ENCODE measurements at places on chromosomes 13 and 19.

DNA sequence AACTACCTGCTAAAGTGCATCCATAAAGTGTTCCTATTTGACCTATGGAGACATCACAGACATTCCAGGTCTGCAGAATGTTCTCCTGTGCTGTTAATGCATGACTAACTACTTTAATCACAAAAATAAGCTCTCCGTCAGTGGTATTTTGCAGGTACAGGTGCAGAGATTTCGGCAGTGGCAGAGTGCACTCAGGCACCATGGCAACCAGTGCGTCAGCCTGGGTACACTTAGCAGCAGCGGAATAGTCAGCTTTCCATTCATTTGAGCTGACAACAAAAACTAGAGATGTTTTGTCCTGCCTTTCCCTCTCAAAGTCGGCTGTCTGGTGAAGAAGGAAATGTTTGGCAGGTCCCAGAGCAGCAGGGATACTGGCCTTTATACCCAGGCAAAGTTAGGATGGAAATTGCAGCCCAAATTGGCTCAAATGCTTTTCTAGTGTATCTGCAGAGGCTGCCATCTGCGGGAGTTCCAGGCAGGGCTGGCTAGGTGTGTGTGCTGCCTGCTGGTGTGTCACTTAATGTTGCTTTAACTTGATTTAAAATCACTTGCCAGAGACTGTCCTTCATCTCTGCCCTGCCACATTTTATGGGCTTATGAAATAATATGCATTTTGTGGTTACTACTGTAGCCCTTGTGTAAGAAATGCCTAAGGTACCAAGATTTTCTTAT, 195.8 kb downstream of the RAP2A start:
- no peak for DNase-seq

- DNase-seq = no peak
Observed at GRCh38 chr19:15841875-15842569, 26.6 kb upstream of the OR10H1 start.

DNA sequence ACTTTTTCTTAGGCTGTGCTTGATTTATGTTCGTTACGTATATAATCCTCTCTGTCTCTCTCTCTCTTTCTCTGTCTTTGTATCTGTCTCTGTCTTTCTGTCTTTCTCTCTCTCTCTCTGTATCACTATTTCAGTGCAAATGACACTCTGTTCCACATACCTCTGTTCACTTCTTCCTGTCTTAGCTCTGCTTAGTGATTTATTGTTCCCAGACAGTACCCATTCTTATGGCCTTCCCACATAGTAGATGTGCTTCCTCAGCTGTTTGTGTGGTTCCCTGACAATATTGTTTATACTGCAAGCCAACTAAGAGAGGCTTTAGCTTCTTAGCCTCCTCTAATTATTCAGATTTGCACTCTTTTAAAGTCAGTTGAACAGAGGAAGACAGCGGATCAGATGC, 1244.2 kb downstream of the DIAPH3 start:
- DNase-seq = no peak

DNA sequence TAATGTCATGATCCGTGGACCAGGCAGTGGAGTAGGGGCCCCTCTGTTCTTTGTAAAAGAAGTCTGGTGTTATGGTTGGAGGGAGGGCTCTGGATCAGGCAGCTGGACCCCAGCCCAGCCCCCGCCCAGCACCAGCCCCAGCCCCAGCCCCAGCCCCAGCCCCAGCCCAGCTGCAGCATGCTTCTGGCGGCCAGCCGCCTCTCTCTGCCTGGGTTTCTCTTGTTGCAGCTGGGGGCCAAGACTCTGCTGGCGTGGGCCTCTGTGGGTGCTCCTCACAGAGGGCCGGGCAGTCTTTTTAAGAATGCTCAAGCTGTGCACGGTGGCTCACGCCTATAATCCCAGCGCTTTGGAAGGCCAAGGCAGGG, 17.9 kb downstream of the DOT1L start:
- DNase-seq = no peak

- DNase-seq = no peak
Observed at GRCh38 chr13:40798380-40798779, 9.0 kb downstream of the SLC25A15 start.

- DNase-seq = no peak
Observed at GRCh38 chr13:44333950-44334655, 39.5 kb upstream of the SERP2 start.

DNA sequence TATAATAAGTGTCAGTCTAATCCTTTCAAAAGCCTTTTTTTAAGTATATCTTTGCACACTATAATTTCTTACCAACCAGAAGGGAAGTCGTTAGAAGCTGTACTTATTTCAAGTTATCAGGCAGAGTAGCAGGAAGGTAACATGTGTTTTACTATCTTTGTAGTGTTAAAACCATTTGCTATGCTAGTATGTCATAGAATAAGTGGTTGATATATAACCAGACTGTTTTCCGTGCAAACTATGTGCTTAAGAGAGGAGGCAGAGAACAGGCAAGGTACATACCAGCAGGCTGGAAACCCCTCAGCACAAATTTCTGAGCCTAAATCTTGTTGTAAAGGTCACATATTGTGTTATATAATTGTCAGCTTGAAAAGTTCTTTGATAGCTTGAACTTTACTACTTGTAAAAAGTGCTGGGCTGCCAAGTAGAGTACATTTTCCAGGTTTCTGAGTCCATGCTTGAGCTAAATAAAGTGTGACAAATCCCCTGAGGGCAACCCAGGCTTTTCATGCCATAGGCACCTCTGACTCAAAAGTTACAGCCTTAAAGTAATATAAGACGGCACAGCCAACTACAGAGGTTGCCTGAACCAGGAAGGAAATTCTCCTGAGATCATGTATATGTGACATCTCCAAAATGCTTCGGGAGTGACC, 1297.4 kb downstream of the PCDH9 start:
- DNase-seq = no peak

- DNase-seq = no peak
Observed at GRCh38 chr19:6250909-6251308, 28.9 kb downstream of the MLLT1 start.

DNA sequence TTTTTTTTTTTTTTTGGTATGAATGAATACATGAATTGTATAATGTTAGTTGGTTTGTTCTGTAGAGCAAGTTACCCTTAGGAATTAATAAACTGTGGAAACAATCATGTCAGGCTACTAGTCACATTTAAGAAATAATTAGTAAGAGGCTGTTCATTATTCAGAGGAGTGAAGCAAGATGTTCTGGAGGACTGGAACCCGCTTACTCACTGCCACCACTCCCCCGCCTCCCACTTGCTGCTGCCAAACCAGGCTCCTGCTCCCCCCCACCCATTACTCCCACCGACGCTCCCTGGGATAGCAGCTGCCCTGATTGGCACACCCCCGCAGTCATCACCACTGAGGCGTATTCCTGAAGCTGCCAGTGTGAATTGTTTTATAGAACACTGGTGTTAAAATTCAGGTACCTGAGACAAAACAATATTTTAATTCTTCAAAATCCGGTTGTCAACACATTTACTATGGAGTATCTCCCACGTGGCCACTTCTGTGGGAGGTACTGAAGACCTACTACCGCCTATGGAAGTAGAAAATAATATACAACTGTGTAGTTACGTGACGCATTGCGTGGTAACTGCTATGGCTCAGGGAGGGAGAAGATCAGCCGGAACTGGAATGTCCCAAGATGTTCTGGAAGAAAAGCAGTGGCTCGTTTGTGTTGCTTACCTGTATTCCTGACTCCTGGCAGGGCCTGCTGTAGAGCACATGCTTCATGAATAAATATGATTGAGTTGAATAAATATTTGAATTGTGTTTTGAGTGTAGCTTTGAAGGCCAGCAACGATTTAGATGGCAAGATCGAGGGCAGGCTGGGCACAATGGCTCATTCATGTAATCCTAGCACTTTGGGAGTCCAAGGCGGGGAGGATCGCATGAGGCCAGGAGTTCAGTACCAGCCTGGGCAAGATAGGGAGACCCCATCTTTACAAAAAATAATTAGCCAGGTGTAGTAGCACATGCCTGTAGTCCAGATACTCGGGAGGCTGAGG, 1.7 kb downstream of the DPY19L3 start:
- no peak for DNase-seq

DNA sequence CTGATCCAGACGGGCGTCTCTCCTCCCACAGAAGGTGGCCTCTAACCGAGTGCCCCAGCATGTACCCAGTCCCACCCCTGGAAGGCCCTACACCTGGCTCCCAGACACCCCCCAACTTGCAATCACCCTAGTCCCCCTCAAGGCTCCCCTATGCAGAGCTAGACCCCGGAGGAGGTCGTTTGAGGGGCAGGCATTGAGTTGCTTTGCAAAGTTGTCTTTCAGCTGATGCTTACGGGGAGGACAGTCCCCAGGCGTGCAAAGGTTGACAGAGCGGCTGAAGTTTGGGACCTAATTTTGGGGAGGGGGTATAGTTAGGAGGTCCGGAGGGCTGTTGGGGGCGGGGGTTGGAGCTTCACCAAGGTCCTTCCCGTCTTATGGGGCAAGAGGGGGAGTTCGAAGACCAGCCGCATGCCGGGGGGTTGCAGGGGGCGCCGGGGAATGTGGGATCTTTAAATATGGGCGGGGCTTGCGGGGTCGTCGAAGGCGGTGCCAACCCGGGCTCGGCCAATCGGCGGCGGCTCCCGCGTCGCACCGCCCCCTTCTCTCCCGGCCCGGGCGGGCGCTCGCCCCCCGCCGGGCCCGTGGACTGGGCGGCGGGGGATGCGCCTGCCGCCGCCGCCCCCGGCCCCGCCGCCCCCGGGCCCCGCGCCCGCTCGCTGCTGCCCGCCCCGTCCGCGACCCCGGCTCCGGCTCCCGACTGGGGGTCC, at the start of gene KCNN1:
Gene KCNN1 (plus strand): TSS at position 558 of the 707 bp plus-strand sequence. CDS start 6,782 bp downstream, outside the sequence.
- DNase-seq = no peak

DNA sequence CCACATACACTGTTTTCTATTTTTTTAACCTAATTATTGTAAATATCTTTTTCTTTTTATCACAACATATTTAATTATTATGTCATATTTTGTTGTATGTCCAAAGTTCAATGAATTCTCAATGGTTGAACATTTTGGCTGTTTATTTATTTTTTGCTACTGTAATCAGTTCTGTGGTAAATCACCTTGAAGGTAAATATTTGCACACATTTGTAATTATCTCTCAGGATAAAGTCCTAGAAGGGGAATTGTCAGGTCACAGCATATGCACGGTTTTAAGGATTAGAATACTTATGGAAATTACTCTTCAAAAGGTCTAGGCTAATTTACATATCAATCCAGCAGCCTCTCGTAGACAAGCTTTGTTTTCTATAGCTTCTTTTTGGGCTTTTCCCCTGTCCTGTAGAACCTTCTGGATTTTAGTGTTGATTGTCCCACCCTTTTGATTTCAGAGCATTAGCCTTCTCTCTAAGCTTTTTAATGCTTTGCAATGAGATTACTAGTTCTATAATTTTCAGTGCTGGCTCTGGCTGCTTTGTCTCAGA, 362.6 kb downstream of the KCNRG start:
- DNase-seq = no peak

DNA sequence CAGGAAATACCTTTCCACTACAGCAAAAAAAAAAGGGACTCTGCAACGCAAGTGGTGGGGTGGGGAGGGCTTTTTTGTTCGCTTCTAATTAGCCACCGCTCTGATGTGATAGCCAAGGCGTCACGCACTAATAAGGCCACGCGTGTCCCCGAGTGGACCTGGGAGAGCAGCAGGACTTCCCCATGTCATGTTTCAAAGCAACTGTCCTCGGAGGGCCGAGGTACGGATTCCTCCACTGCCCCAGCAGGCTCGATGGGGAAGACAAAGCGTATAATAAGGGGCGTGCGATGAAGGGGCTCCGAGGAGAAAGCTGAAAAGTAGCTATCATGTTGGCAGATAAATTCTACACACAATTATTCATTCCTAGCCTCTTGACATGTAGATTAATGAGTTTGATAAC, 179.7 kb upstream of the ZNF507 start:
- DNase-seq = no peak

- DNase-seq = no peak
Observed at GRCh38 chr13:98997738-98998641, 20.1 kb upstream of the DOCK9 start.

GRCh38 chr19:18589380-18590272, 1.0 kb downstream of the REX1BD start:
- no peak for DNase-seq

DNA sequence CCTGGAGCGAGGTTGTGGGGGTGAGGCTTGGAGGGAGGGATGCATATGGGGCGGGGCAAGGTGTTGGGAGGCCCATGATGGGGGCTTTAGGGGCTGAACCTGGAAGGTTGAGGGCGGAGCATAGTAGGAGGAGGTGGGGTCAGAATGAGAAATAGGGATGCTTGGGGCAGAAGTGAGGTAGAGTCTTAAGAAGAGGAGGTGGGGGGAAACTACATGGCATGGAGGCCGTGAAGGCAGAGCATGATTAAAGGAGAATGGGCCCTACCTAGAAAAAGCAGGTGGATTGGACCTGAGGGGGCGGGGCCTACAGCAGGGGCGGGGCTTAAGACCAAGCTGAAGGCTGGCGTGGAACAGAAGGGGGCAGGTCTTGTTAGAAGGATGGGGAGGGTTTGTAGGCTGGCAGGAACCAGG, 799 bp downstream of the NR1H2 start:
- no peak for DNase-seq

DNA sequence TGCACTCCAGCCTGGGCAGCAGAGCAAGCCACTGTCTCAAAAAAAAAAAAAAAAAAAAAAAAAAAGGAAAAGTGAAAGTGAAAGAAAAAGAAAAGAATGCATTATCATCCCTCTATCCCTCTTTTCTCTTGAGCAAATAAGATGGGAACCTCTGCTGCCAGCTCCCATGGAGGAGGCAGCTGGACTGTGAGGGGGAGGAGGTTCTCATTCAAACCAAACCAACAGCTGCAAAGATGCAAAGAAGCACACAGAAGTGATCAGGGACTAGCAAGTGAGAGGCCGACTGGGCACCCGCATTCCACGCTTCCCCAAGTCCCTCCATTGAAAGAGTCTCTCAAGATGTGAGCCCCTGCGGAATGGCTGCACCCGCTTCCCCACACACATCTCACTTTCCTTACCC, 63.5 kb downstream of the TSHZ3 start:
- no peak for DNase-seq

DNA sequence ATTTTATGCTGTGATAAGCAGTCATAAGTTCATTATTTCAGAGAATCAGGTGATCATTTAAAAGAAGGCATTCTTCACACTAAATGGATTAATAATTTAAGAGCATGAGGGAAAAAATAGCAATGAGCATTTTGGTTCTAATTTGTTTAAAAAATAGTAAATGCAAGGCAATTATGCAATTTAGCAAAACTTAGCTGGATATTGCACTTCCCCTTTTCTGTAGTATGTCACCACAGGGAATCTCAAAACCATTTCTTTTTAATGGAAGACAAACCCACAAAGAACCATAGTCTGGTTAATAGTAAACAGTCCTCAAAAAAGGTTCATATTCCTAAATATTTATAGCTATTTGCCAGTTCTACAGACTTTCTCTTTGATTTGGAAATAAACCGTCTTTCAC, 30.2 kb downstream of the COG6 start:
- DNase-seq = no peak
